ENCODE measurements at places on chromosomes 13 and 19.

GRCh38 chr13:91930687-91931086 is 532.3 kb downstream of the GPC5 start:
- no peak for DNase-seq

- no peak for DNase-seq
Observed at GRCh38 chr13:37392389-37392788, 206.2 kb downstream of the POSTN start.

DNA sequence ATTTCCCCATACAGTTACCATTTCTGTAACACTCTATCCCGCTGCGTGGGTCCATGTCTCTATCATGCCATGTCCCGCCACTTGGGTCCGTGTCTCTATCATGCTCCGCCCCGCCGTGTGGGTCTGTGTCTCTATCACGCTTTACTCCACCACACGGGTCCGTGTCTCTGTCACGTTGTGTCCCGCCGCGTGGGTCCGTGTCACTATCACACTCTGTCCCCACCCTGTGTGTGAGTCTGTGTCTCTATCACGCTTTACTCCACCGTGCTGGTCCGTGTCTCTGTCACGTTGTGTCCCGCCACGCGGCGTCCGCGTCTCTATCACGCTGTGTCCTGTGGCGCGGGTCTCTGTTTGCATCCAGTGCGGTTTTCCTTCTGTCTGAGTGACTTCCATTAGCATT is 11.6 kb downstream of the ADPRHL1 start:
- DNase-seq = no peak

DNA sequence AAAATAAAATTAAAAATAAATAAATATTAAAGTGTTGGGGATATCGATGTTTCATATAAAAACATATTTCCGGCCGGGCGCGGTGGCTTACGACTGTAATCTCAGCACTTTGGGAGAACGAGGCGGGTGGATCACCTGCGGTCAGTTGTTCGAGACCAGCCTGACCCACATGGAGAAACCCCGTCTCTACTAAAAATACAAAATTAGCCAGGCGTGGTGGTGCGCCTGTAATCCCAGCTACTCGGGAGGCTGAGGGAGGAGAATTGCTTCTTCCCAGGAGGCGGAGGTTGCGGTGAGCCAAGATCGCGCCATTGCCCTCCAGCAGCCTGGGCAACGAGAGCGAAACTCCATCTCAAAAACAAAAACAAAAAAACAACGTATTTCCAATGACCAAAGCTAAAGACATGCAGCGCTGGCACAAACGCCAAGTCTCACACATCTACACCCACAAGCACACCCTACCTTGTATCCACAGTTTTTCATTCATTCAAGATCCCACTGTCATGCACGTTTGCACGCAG is 907 bp downstream of the ZNF569 start:
- DNase-seq = no peak

DNA sequence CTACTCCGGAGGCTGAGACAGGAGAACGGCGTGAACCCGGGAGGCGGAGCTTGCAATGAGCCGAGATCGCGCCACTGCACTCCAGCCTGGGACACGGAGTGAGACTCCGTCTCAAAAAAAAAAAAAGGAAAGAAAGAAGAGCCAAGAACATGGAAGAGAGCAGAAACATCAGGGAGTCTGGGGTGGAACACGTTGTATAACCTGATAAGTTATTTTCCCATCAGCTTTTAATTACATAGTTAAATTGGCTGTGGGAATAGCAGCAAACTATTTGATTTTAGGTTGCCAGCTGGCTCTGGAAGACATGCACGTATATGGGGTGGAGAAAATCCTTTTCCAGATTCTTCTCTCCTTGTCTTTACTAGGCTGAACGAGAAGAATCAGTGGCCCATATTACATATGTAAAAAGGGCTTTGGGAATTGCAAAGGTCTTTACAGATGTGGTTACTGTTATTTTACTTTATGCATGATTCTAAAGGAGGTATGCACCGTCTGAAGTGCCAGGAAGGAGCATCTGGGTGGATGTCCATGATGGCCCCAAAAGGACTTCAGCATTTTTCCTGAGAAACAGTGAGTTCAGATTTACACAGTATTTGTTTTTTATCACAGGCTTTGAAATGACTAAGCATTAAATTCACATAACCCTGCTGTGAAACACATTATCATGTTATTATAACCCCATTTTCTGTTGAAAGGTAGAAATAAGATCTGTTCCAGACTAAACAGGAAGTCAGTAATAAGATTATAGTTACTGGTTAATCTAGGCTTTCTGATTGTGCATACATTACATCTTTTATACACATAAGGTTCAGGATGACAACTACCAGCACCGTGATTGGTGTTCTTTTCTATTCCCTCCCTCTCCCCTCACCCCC is 4.6 kb upstream of the NAA16 start:
- DNase-seq = no peak

GRCh38 chr19:55041627-55042343 is 3.7 kb upstream of the GP6 start:
- DNase-seq = no peak
